Psoas muscle (tissue), 8 donors: ENCODE measurements at places on chromosomes 7 and 10. TPM values are rescaled to one million over a fixed set of nuclear protein-coding genes. Genes with fewer than 3 reads are reported as not detected.

The SAP25 gene
- polyA plus RNA-seq, result not detected

- no peak for DNase-seq
Measured at GRCh38 chr7:18893156-18893555, 224.3 kb downstream of the TWIST1 start.

GRCh38 chr10:71772832-71773220 is 494 bp downstream of the VSIR start:
- DNase-seq, result no peak

DNA sequence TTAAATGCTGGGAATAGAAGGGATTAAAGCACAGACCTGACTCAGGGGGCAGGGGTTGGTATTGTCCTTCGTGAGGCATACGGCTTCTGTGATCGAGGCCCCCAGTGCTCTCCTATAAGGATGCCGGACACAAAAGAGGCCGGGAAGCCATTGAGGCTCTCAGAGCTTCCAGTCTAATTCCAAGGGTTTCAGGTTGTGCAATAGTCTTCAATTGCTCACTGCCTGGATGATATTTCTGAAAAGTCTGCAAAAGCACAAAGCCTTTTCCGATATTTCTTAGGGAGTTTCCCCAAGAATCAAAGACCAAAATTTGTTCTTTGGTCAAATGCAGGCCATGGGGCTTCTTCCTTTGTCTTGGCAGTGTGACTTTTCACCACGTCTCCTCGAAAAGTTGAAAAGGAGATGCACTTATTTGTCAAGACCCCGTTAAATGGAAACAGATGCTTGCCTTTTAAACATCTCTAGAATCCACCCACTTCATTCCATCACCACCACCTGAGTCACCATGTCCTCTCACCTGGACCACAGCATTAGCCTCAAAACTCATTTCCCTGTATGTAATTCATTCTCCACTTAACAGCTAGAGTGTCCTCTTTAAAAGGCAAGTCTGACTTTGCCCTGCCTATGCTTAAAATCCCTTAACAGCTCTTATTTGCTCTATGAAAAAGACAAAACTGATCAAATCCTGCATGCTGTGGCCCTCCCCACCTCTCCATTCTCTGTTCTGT is 134.8 kb upstream of the NAMPT start:
- no peak for DNase-seq

- DNase-seq, result no peak
Measured at GRCh38 chr10:78766603-78767002, 302.2 kb upstream of the ZMIZ1 start.

DNA sequence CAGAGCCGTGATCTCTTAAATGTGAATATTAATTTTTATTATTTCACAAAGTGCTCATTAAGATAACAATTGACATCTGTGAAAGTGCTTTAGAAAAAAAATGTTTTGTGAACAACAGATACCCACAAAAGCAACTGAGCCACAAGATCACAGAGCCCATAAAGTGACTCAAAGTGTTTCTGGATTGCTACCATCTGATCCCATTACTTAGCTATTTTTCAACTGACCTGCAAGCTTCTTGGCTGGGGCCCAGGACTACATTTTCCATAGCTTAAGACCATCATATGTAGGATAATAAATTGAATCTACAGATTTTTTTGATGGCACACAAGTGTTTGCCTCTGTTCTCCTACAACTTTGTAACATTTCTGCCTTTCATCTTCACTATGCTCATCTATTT is 674.4 kb downstream of the PHTF2 start:
- DNase-seq, result no peak

GRCh38 chr7:71343892-71344291 is 211.9 kb downstream of the GALNT17 start:
- DNase-seq, result no peak

GRCh38 chr7:138001529-138002095 is at the start of gene CREB3L2:
Gene CREB3L2, minus strand, starts transcription at chr7:138002086. Its CDS starts 381 bp downstream, at chr7:138001705.
- peak; percentile 71 for DNase-seq

The SAMD9 gene
- polyA plus RNA-seq, result 0.93 TPM

DNA sequence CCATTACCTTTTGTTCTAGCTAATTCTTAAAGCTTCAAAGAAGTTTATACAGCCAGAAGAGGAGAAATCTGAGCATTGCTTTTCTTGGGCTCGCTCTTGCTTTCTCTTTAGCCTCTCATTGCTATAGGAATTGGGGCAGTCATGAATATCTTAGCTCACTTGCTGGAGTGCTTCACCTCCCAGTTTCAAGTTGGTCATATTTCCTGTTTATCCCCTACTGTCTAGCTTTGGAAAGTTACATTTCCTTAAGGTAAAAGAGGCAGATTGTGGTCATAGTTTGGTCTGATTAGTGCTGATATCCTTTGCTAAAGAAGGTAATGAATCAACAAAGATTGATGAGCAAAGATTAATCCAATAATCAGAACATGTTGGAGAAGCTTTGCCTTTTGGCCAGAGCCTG is 77.7 kb upstream of the GLI3 start:
- no peak for DNase-seq

GRCh38 chr10:77077316-77077945 is 560.2 kb downstream of the KCNMA1 start:
- no peak for DNase-seq

DNA sequence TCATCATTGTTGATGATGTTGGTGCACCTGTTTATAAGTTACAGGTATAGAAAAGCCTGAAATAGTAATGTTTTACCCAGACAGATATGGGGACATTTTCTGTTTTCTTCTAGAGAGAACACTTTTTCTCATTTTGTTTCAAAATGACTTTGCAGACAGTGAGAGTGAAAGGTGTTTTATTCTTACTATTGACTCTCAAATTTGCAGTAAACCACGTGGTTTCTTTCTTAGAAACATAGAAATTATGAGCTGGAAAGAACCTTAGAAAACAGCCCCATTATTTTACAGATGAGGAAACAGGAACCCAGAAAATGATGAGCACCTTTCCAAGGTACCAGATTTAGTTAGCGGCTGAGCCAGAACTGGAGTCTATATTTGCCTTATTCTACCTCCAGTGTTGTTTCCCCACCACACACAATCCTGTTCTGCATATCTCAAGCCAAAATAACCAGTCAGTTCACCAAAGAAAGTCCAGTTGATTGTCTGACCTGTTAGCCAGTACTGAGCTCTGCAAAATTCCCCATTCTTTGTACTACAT is 138.9 kb upstream of the AHR start:
- DNase-seq, result no peak

DNA sequence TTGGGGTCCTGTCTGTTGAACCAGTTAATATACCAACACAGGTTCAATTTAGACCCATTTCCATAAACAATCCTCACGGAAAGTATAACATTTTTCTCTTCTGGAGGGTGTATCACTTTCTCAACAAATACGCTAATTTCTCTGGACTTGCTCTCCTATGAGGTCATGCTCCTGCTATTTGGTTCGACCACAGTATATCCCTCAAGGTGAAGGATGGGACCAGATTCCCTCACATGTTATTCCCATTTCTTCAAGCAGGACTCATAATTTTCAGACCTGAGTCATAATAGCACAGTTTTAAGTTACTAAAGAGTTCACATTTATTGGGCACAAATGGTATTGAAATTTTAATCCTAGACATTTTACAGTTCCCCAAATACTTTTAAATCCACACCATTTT is 57.2 kb downstream of the ADAM12 start:
- DNase-seq, result no peak

The PCLO gene
- 0.03 TPM for polyA plus RNA-seq

The DNAH11 gene
- polyA plus RNA-seq, result 0.03 TPM

DNA sequence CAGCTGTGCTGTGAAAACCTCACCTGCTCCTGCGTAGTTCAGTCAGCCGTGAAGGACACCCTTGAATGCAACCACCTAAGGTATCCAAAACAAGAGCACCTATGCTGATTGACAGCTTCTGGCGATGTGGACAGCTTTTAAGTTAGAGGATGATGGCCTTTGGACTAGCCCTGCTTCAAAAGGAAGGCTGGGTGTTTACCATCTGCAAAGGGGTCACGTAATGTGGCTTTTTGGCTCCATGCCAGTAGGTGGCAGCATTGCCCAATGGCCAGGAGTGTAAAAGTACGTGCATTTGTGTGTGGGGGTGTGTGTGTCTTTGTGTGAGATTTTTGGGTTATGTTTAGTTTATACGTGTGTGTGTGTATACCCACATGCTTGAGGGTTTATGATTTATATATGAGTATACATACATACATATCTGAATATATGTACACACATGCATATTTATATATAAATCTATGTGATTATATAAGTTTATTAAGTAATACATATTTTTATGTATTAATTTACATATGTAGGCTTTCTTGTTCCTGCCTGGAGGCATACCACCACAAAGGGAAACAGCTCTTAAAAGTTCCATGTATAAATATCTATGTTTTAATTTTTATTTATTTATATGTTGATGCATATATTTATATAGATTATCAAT is 236.3 kb upstream of the ANKRD30A start:
- DNase-seq, result no peak

GRCh38 chr7:15084368-15084767 is 181.8 kb upstream of the DGKB start:
- DNase-seq, result no peak
